Type B pancreatic cell (in vitro differentiated cells): ENCODE measurements at places on chromosomes 5 and 9. TPM values are rescaled to one million over a fixed set of nuclear protein-coding genes. Genes with fewer than 3 reads are reported as not detected.

Gene CDKN2A
- total RNA-seq: 1.8 and 9.0 TPM in 2 replicates

Gene FOXD4L5
- total RNA-seq: 0.31 TPM in 1 of 2 replicates, not detected in the other

- peaks cover 23% of the 10 kb centered on the region for H3K4me1 ChIP-seq
- no peak for DNase-seq
- peaks cover 10% of the 10 kb centered on the region for H3K36me3 ChIP-seq
- H3K27me3 ChIP-seq: no peaks in the 10 kb centered on the region
These were observed 234.5 kb downstream of the NFIB start for GRCh38 chr9:14079440-14079839.

Gene SPINK6
- not detected in 2 replicates for total RNA-seq

Gene GABRG2
- 0.24 and 0.36 TPM in 2 replicates for total RNA-seq

Gene PTGR1
- 67.3 and 75.4 TPM in 2 replicates for total RNA-seq

Gene ALDH1B1
- total RNA-seq: 13.3 and 29.1 TPM in 2 replicates

Gene ROR2
- 7.4 and 48.9 TPM in 2 replicates for total RNA-seq

DNA sequence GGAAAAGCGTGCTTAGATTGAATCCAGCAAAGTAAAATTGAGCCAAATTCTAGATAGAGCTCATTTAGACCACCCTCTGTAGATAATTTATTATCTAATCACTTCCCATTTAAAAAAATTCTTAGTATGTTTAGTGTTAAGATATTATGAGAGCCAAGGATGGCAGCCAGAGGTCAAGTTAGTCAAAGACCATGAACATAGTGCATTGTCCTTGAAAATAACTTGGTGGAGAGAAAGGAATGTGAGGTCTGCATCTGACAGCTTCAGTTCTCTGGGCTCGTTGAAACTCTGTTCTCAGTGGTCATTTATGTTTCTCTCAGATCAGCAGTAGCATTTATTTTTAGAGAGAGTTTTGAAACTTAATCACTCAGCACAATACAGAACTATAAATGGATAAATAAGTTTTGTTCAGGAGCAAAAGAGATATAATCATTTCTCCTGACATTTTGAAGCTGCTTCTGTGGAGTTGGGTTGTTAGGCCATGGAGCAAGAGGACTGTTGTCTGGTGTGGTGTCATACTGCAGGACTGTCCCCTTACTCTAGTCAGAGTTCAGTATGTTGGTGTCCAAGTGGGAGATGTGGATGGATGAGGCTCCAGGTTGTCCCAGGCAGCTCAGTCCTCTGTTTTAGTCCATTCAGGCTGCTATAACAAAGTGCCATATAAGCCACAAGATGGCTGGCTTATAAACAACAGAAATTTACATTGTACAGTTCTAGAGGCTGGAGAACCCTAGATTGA is 337.7 kb downstream of the FBXL7 start:
- H3K36me3 ChIP-seq: peaks cover 3% of the 10 kb centered on the region
- DNase-seq: no peak
- no peaks in the 10 kb centered on the region for H3K4me1 ChIP-seq
- no peaks in the 10 kb centered on the region for H3K27me3 ChIP-seq
- H3K27ac ChIP-seq: no peak overlapping the region

- H3K36me3 ChIP-seq: peaks cover 8% of the 10 kb centered on the region
- DNase-seq: no peak
These were observed 67.7 kb downstream of the PRDM6 start for GRCh38 chr5:123156577-123157296.

GRCh38 chr5:126741361-126741760 is 35.6 kb upstream of the LMNB1 start:
- no peaks in the 10 kb centered on the region for H3K36me3 ChIP-seq
- no peak for DNase-seq
- no peak overlapping the region for H3K27ac ChIP-seq
- H3K4me3 ChIP-seq: no peak overlapping the region

- no peak overlapping the region for H3K4me3 ChIP-seq
- H3K27me3 ChIP-seq: no peaks in the 10 kb centered on the region
- no peak overlapping the region for H3K27ac ChIP-seq
- peaks cover 11% of the 10 kb centered on the region for H3K4me1 ChIP-seq
- H3K36me3 ChIP-seq: peaks cover 13% of the 10 kb centered on the region
These were observed 13.8 kb downstream of the SNX30 start for GRCh38 chr9:112764344-112764743.

DNA sequence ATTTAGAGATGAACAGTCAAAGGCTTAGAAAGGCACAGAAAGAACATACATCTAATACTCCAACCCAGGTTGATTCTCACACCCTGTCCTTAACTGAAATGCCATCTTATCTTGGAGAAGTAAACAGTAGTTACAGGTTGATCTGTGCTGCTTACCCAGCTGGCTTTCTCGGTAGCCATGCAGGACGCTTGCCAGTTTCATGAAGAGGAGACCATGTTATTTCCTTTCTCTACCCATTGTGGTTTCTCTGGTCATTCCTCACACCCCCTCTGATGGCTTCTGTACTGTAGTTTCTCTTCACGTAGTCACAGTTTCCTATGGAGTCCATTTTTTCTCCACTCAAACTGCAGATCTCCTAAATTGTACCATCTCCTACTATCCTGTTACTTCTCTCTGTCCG is 206.0 kb downstream of the SGCD start:
- no peaks in the 10 kb centered on the region for H3K4me1 ChIP-seq
- no peak overlapping the region for H3K4me3 ChIP-seq
- H3K36me3 ChIP-seq: no peaks in the 10 kb centered on the region
- no peak for DNase-seq

DNA sequence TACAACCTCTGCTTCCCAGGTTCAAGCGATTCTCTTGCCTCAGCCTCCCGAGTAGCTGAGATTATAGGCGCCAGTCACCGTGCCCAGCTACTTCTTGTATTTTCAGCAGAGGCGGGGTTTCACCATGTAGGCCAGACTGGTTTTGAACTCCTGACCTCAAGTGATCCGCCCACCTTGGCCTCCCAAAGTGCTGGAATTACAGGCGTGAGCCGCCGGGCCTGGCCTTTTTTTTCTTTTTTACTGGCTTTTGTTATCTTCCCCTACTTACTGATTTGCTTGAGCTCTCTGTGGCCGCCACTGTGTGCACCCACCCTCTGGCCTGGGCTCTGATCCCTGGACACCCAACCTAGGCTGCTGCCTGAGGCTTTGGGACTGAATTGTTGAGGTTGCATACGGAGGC is 60.3 kb downstream of the ANKRD33B start:
- H3K27ac ChIP-seq: no peak overlapping the region
- peaks cover 5% of the 10 kb centered on the region for H3K27me3 ChIP-seq
- H3K4me1 ChIP-seq: peaks cover 16% of the 10 kb centered on the region
- H3K4me3 ChIP-seq: no peak overlapping the region

GRCh38 chr5:61267116-61267515 is 64.9 kb upstream of the ZSWIM6 start:
- H3K4me3 ChIP-seq: no peak overlapping the region
- DNase-seq: no peak
- H3K27me3 ChIP-seq: peaks cover 5% of the 10 kb centered on the region
- peaks cover 6% of the 10 kb centered on the region for H3K4me1 ChIP-seq
- no peaks in the 10 kb centered on the region for H3K36me3 ChIP-seq

GRCh38 chr5:145479271-145479670 is 355.9 kb downstream of the PRELID2 start:
- no peak overlapping the region for H3K27ac ChIP-seq
- DNase-seq: no peak
- H3K36me3 ChIP-seq: no peaks in the 10 kb centered on the region

Gene HMCN2
- total RNA-seq: 0.12 and 0.86 TPM in 2 replicates

GRCh38 chr5:103347716-103348423 is 89.3 kb downstream of the MACIR start:
- H3K36me3 ChIP-seq: no peaks in the 10 kb centered on the region
- no peak for DNase-seq
- peaks cover 5% of the 10 kb centered on the region for H3K4me1 ChIP-seq

GRCh38 chr5:154801083-154801482 is 45.9 kb downstream of the LARP1 start:
- no peaks in the 10 kb centered on the region for H3K4me1 ChIP-seq
- peaks cover 58% of the 10 kb centered on the region for H3K36me3 ChIP-seq
- no peak for DNase-seq
- H3K27me3 ChIP-seq: no peaks in the 10 kb centered on the region
- H3K4me3 ChIP-seq: no peak overlapping the region
- H3K27ac ChIP-seq: no peak overlapping the region

DNA sequence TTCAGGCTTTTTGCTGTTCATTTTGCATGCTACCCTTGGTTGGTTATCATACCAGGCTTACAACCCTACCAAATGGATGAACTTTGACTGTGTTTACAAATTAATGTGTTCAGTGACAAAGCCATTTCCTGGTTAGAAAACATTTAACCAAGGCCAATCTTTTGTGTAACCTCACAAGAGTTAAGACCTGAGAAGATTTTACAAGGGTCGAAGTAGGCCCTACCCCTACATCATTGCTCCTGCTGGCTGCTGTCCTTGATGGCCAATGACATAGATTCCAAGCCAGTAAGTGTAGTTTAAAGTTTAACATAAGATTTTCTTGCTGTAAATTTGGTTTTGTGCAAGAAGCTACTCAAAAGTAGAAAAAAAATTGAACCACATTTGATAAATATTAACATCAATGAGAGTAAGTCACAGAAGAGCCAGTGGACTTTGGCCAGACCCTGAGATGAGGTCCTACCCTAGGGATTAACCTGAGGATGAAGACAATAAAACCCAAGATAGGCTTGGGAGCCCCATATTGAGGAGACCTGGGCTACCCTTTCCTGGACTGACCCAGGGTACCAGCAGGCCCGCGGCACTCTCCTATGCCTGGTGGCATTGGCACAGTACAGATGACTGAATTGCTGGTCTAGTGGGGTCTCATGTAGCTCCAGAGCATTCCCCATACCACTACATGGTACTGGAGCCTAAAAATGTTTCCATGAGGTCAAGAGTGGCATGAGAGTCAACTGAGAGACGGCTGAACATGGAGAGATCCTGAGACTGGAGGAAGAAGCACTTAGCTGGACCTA is 8.3 kb downstream of the C1QTNF3 start:
- no peak overlapping the region for H3K4me3 ChIP-seq
- H3K4me1 ChIP-seq: peaks cover 4% of the 10 kb centered on the region
- H3K27ac ChIP-seq: no peak overlapping the region
- no peaks in the 10 kb centered on the region for H3K27me3 ChIP-seq
